Left ventricle myocardium inferior (tissue), 1 donor: ENCODE measurements at places on chromosomes 7 and 10. TPM values are rescaled to one million over a fixed set of nuclear protein-coding genes. Genes with fewer than 3 reads are reported as not detected.
A peak's percentile ranks its signal among the peaks of the same experiment; 100 is the strongest.

The AP3M1 gene
- 30.6 TPM for total RNA-seq

The TPK1 gene
- 3.5 TPM for total RNA-seq

The TUBAL3 gene
- 0.36 TPM for total RNA-seq

The PTPRZ1 gene
- total RNA-seq: 0.80 TPM

GRCh38 chr7:41942468-41943093, 239.7 kb upstream of the INHBA start:
- no peak for DNase-seq

DNA sequence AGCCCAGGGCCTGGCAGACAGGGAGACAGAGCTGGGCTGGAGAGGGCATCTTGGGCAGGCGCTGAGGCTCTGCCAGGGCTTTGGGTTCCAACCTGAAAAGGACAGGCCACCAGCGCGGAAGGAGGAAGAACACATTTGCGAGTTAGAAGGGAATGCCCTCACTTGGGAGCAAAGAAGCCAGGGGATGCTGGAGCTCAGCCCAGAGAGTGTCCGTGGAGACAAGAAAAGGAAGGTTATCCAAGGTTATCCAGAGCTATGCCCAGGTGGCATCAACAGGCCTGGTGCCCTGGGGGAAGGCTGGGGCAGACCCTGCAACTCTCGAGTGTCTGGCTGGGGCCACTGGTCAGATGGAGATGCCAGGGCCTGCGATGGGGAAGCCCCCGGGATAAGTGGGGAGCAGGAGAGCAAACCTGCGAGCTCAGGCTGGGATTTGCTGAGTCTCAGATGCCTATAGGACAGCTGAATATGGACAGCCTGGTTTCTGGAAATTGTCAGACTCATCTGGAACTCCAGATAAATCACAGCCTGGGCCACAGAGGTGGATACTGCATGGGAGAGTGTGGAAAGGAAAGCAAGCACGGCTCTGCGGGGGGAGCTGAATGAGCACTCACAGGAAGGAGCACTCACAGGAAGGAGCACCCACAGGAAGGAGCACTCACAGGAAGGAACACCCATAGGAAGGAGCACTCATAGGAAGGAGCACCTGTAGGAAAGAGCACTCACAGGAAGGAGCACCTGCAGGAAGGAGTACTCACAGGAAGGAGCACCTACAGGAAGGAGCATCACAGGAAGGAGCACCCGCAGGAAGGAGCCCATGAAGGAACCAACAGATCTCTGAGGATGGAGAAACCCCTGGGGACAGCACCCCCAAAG, 152.1 kb downstream of the ADAM12 start:
- no peak for DNase-seq

- DNase-seq: no peak
These were observed 17.4 kb downstream of the KPNA7 start for GRCh38 chr7:99190359-99191009.

- no peak for DNase-seq
These were observed 50.4 kb downstream of the ARMC3 start for GRCh38 chr10:22978287-22978686.

DNA sequence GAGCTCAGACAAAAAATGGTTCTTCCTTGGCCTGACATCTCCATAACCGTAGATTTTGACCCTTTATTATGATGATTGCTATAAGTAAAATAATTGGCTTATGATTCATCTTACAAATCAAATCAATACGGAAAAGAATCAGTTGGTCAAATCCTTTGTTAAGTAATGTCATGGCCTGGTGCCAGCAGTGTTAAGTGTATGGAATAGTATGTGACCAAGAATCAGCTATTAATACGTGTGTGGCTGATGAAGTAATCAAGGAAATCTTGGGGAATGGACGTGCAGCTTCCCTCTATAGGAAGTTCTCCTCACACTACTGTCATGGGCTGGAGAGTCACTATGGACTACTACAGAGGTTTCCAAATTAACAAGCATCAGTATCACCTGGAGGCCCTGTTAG, 230.6 kb downstream of the TWIST1 start:
- no peak for DNase-seq

- DNase-seq: peak; percentile 38
These were observed 1.6 kb upstream of the SEPHS1 start for GRCh38 chr10:13349463-13350274.

- DNase-seq: peak; percentile 42
These were observed 481.5 kb upstream of the AKR1E2 start for GRCh38 chr10:4344492-4344994.

DNA sequence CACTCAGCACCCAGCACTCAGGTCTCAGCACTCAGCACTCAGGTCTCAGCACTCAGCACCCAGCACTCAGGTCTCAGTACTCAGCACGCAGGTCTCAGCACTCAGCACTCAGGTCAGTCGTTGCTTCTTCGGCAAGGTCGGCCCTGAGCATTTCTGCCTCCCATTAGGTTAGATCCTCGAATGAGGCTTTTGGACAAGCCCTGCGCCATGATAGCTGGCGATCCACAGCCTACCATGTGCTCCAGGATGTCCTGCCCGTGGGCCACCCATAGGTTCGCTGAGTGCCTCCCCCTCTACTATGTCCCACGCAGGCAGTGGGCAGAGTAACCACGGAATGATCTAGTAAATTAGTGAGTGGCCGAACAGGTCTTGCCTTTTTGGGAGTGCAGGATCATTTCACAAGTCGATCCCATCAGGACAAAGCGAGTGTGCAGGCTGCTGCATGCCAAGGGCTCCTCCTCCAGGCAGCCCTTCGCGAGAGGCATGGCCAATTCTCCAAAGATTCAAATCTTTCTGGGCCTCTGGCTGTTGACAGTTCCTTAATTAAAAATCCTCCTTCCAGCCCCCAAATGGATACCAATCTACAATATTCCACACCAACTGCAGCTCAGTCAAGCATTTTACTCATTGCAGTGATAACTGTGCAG, 206.3 kb downstream of the ADARB2 start:
- DNase-seq: no peak
